NCI-H1930 (cell line): ENCODE measurements at places on chromosomes 2 and 18.

DNA sequence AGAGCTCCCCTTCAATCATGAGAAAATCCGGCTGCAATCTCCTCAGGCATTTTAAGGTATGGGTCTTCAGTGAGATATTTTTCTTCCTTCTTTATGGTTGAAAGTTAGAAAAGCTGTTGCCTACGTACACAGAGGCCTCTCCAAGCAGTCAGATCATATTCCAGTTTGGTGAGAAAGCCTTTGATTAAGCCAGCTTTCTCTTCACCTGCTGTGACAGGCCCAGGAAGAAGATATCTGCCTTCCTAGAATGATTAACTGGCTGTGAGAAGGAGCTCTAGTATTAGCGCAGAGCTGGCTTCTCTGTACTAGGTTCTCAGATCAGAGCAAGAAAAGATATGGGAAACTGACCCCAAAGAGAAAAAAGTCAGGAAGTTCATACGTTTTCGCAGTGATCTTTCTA, 585.0 kb upstream of the CHAC2 start:
- DNase-seq: no peak

- no peak for DNase-seq
These were observed 199.5 kb upstream of the STON1 start for GRCh38 chr2:48330430-48330829.

DNA sequence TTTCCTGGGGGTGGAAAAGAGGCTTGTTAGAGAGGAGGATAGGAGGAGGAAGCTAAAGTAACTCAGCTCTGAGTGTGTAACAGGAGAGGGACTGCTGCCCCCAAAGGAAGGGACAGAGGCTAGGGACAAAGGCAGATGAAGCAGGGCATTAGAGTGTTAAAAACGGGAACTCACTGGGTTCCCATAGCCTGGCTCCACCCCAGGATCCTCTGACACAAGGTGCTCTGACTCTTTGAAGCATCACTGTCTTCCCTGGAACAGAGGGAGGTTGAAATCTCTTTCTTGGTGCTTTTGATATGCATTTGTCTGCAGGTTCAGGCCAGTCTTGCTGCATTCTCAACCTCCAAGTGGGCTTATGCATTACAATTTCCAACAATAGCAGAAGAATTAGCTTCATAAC, 22.9 kb downstream of the IL36A start:
- no peak for DNase-seq

DNA sequence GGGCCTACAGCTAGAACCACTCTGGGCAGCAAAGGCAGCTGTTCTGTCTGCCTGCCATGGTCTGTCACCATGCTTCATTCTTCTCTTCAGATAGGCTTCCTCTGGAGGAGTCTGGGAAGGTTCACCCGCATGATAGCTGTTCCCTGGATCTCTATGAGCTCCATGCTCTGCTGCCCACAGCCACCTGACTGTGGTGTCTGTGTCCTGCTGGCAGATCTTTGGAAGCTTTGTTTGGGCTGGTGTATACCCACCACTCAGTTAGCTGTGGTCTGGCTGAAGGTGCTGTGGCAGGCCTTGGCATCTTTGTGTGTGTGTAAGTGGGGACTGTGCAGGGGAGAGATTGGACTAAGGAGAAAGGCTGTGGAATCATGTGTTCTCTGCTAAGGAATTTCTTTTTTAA, 23.4 kb downstream of the MYO1B start:
- no peak for DNase-seq

- no peak for DNase-seq
These were observed 21.2 kb downstream of the SPRED2 start for GRCh38 chr2:65411056-65411795.

GRCh38 chr2:72214429-72215143, 66.9 kb upstream of the CYP26B1 start:
- no peak for DNase-seq

GRCh38 chr18:47832348-47832747, 98.1 kb downstream of the SMAD2 start:
- peak; percentile 13 for DNase-seq

DNA sequence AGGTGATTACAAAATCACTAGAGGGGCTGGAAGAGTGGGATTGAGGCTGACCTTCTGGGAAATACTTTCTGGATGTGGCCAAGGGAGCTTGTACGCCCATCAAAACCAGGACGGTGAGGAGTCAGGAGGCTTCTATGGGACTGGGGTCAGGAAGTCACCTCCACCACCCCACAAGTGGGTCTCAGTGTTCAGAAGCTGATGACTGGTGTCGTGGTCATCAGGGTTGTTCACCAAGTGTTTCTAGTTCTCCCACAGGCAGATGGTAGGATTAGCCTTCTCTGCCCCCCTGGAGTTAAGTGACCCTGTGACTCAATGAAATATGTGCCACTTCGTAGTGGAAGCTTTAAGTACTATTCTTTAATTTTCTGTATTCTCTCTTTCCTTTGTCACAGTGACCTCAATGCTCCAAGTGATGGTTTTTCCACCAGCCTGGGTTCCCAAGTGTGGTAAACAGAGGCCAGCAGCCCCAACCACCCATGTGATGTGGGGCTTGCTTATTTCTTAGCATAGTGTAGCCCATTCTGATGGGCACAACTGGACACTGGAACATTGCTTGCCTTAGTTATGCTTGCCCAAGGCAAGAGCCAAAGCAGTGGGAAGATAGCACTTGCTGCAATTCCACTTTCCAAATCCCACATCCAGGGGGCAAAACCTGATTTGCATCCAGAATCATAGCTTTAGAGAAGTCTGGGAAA, 258.8 kb downstream of the CYP26B1 start:
- DNase-seq: no peak

GRCh38 chr2:26521054-26521912, 43.4 kb upstream of the OTOF start:
- no peak for DNase-seq

DNA sequence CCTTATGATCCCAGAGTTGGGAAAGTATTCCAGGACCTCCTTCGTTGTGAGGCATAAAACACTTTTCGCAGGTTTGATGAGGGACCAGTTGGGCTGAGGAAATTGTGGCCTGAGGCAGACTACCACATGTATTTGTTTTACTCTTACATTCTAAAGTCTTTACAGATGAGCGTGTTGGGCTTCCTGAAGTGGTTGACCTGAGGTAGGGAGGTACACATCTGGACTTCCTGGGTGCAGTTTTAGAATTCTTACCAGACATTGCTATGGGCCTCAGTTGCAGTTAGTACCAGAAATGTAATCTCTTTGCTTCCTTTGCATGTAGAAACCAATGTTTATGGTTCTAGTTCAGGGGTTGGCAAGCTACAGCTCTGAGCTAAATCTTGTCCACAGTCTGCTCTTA, 48.7 kb downstream of the COA5 start:
- DNase-seq: no peak

GRCh38 chr2:197137231-197137630, 173.3 kb downstream of the ANKRD44 start:
- DNase-seq: no peak

DNA sequence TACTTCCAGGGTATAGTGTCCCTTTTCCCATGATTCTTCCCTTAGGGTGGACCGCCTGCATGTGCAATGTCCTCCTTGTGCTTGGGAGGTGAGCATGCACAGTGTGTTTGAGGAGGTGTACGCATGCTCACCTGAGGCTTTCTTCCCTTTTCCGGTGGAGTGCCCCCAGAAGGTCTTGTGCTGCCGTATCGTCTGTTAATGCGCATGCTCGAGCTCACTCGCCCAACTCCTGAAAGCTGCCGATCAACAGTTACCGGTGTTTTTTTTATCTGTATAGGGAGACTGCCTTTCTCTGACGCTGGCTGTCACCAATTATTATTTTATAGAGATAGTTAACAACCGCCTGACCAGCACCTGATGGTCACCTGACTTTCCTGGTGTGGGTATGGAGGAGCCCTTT, 458.8 kb upstream of the MEX3C start:
- no peak for DNase-seq

DNA sequence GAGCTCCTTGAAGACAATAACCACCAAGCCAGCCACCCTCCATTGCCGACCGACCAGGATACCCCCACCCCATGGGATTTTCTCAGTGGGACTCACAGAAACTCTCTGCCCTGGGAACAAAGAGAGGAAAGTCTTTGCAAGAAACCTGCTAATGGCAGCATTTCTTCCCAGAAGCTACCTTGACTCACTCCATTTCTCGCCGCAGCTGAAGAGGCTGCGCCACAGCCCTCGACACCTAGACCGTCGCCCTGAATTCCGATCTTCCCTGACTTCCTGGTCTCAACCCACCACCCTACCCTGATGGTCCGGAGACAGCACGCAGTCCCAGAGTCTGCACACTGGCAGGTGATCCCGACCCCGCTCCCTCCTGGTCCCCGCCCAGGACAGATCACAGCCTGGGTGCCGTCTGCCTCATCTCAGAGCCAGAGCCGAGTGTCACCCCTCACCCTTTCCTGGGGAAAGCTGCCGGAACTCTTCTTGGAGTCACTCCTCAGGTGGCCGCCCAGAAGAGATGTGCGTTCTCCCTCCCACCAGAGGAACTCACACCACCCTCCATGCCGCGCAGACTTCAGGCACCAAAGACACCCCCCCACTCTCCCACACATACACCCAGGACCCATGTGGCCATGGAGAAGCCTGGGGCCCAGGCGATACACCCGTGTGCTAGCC, 24.6 kb downstream of the AQP12A start:
- DNase-seq: no peak

DNA sequence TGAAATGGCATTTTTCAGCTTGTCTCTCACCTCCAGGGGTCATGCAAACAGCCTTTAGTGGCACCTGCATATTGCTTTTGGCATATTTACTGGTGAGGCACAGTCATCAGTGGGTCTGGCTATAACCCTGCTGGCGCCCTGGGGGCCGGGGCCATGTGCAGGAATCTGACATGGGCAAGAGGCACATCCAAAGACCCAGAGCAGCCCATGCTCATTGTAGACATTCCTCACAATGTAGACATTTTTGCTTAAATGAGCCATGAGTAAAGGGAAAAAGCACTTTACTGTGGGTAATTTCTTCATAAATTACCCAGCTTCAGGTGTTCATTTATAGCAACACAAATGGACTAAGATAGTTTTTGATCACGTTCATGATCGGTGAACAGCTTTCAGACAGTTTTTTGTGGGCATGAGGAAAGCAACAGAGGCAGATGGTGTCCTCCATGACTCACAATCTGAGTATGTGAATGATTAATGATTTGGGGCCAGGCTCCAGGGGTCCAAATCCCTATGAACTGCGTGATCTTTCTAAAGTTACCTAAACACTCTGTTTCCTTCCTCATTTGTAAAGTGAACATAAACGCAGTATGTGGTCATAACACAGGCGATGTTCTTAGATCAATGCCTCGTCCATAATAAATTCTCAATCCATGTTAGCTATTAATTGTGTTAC, 85.8 kb downstream of the LIPG start:
- no peak for DNase-seq

GRCh38 chr2:219642069-219642454, 14.6 kb downstream of the SLC4A3 start:
- DNase-seq: no peak

GRCh38 chr2:39059366-39059952, 61.4 kb downstream of the SOS1 start:
- DNase-seq: no peak

DNA sequence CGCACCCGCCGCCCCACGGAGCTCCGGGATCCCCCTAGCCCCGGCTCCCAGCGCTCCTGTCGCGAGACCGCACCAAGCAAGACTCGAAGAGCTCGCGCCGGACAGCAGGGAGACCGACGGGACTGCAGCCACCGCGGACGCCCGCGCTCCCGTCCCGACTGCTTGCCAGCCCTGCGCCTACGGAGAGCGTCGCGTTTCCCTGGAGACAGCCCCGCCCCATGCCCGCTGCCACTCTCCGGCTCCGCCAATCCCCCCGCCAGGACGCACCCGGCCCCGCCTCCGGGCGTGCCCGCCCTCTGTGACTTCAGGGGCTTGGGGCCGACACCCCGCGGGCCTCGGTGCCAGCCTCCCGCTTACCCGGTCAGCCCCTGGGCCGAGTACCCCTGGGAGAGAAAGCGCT, at the start of gene ANKMY1:
ANKMY1 (minus strand) TSS at position 181 of the 400 bp plus-strand sequence. CDS start 653 bp downstream, outside the sequence.
- DNase-seq: peak; percentile 61
